ENCODE measurements at places on chromosomes 3 and 15.

GRCh38 chr3:164641071-164641470, 437.2 kb downstream of the SI start:
- H3K4me1 ChIP-seq: peaks cover 6% of the 10 kb centered on the region
- no peaks in the 10 kb centered on the region for H3K36me3 ChIP-seq
- no peak for DNase-seq
- no peak overlapping the region for H3K4me3 ChIP-seq
- H3K27me3 ChIP-seq: no peaks in the 10 kb centered on the region

- no peak for DNase-seq
- no peaks in the 10 kb centered on the region for H3K4me1 ChIP-seq
- no peaks in the 10 kb centered on the region for H3K36me3 ChIP-seq
- peak overlapping the region; percentile 26 for H3K27ac ChIP-seq
Measured at GRCh38 chr3:13332158-13332557, 88.0 kb downstream of the NUP210 start.

DNA sequence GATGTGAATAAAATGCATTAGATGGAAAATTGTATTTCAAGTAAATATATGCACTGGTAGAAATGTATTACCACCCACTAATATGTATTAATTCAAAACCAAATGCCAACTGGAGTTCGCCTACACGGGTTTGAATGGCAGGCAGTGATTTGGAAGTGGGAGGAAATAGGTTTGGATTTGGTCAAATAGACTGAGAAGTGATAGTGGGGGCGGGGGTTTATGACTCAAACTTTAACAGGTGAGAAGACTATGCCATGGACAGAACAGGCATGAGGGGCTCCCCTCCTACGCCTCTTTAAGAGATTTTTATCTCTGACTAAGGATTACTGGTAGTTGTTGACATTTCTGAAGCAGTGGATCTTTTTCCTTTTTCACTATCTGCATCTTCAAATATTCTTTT, 677.8 kb downstream of the NTRK3 start:
- H3K4me3 ChIP-seq: no peak overlapping the region
- no peaks in the 10 kb centered on the region for H3K27me3 ChIP-seq
- H3K4me1 ChIP-seq: no peaks in the 10 kb centered on the region

GRCh38 chr15:61556037-61556648, 327.0 kb upstream of the RORA start:
- no peak overlapping the region for H3K4me3 ChIP-seq
- H3K27ac ChIP-seq: no peak overlapping the region
- peaks cover 11% of the 10 kb centered on the region for H3K4me1 ChIP-seq
- H3K27me3 ChIP-seq: no peaks in the 10 kb centered on the region
- H3K36me3 ChIP-seq: no peaks in the 10 kb centered on the region

- H3K36me3 ChIP-seq: no peaks in the 10 kb centered on the region
- H3K27ac ChIP-seq: no peak overlapping the region
- peaks cover 21% of the 10 kb centered on the region for H3K27me3 ChIP-seq
- H3K4me1 ChIP-seq: 0 out of 2 replicates have a peak, but pooled peaks cover 6% of the 10 kb centered on the region
- no peak overlapping the region for H3K4me3 ChIP-seq
- no peak for DNase-seq
Measured at GRCh38 chr3:161100994-161101393, 4.2 kb downstream of the B3GALNT1 start.

DNA sequence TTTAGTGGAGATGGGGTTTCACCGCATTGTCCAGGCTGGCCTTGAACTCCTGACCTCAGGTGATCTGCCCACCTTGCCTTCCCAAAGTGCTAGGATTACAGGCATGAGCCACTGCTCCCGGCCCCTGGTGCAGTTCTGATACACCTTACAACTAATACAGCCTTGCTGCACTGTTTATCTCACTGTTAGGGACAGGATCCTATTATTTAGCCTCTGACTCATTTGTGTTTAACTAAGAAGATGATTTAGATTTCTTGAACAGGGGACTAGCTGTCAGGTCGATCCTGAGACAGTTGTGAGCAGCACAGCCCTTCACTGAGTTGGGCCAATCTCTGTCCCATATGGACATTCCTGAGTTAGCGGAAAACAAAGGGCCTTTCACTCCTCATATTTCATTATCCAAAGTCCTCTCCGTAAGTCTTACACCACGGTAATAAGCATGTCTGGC, 19.2 kb downstream of the GYG1 start:
- H3K27me3 ChIP-seq: no peaks in the 10 kb centered on the region
- H3K27ac ChIP-seq: no peak overlapping the region
- DNase-seq: no peak
- peaks cover 16% of the 10 kb centered on the region for H3K36me3 ChIP-seq
- peaks cover 1% of the 10 kb centered on the region for H3K4me1 ChIP-seq

- no peak for DNase-seq
- H3K27ac ChIP-seq: no peak overlapping the region
- H3K27me3 ChIP-seq: no peaks in the 10 kb centered on the region
- H3K4me1 ChIP-seq: peaks cover 2% of the 10 kb centered on the region
Measured at GRCh38 chr15:58566029-58566428, 134.2 kb downstream of the LIPC start.

Data from GM23338 (cell line).